ENCODE measurements at places on chromosomes 5 and 9.
A peak's percentile ranks its signal among the peaks of the same experiment; 100 is the strongest.

DNA sequence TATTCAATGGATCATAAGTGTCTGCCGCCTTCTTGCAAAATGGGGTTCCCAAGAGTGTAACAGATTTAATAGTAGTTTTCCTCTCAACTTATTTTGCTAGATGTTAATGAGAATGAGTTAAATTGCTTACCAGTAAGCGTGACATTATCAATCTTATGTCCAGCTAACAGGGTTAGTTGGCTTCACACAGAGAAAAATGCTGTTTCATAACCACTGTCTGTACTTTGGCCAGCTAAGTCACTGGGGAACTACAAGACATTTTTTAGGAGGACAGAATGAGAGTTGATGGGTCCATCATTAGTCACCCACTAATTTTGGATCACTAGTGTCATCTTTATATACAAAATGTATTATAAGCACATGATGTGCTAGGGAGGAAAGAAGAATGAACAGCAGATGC is 1.4 kb downstream of the CDC37L1 start:
- no peak for DNase-seq

GRCh38 chr9:122402403-122402871 is 31.6 kb downstream of the PTGS1 start:
- no peak for DNase-seq

DNA sequence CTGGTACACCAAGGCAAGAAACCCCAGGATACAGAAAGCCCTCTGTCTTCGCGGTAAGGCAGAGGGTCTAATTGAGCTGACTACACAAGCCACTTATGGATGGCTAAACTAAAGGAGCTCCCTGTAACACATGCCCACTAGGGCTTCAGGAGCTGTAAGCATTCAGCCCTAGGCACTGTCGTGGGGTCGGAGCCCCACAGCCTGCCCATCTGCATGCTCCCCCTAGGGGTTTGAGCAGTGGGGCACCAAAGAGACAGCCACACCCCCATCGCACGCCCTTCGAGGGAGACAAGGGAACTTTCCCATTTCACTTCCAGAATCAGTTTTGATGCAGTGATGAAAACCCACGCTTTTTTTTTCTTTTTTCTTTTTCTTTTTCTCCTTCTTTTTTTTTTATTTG is 11.0 kb upstream of the MTMR12 start:
- no peak for DNase-seq

DNA sequence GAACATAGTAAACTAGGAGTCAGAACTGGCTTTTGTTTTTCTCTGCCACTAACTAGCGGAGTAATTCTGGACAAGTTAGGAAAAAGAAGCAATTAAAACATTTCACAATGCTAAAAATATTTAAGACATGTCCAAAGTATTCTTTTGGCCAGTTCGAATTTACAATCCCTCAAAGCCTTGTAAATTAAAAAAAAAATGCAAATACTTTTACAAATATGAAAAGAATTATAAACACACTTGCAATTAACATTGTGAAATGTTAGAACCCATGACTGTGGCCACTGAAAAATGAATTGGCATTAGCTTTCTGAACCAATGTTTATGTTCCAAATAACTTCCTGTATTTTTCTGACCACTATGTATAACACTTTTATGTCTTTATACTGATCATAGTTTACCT is 2.2 kb downstream of the RAD1 start:
- DNase-seq = no peak

DNA sequence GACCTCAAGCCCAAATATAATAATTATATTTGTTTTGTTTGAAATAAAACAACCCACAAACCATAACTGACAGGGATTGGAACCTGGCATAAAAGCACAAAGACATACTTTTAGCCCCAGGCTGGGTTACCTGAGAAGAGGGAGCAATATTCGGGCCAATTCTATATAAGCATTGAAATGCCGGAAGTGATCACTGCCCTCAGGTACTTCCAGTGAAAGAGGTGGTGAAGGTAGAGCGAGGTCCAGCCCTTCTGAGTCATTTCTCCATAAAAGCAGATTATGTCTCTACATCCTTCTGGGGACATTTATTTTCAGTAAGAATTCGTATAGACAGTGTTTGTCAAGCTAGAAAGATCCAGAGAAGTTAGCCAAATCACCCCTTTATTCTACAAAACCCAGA is 59.6 kb downstream of the GCNT4 start:
- DNase-seq = no peak

DNA sequence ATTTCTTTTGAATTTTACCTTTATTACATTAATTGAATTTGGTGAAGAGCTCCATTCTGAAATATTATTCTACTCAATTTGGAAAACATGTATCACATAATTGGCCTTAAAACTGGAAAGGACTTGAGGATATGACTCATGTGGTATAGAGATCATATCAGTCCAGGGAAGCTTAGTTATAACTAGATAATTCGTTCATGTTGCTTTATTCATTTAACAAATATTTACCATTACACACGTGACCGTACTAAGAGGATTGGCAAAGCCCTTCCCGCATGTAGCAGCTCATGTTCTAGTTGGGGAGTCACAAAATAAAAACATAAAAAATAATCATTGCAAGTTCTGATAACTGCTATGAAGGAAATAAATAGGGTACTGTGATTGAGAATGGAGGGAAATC is 1816.5 kb downstream of the MAT2B start:
- no peak for DNase-seq

DNA sequence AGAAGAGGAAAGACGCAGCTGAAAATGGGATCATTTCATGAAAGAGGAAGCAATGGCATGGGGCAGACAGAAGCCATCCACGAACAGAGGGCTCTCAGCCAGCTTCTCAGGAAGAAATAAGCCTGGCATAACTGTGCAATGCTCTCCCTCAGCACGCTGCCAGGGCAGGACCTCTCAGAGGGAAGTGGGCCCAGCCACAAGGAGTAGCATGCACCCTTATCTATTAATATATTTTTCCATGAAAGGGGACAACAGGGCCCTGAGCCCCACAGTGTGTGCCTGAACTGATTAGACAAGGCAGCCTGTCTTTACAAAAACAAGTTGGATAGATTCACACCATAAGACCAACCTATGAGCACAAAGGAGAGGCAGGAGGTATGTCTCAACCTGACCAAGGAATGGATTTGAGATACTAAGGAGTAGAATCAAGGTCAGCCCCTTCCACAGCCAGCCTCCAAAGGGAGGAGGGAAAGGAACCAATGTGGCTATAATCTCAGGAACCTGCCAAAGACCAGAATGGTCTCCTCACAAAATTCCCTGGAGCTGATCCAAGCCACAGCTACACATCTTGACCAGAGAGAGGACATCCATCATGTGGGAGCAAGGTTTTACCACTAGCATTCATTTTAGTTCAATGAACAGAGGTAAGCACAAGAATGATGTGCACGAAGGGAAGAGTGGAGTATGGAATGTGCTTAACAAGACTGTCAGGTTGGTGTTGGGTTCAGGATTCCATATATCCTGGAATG is 154.8 kb downstream of the SIL1 start:
- DNase-seq = no peak

DNA sequence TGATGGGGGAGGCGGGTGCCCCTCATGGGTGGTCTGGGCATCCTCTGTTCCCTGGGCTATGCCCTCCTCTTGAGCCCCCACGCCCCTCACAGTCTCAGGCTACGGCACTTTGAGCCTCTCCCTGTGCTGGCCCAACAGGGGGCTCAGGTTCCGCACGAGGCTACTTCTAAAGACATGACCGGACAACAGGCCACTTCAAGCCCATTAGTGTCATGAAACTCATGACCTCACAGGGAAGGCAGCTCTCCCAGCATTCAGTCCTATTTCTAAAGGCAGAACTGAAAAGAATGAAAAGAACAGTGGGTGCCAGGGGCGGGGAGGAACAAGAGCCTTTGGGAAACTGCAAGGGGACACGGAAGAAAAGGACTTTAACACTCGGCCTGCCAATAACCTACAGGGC is 45.0 kb downstream of the COL23A1 start:
- DNase-seq = no peak

GRCh38 chr5:13739479-13739878 is 205.0 kb downstream of the DNAH5 start:
- DNase-seq = no peak

DNA sequence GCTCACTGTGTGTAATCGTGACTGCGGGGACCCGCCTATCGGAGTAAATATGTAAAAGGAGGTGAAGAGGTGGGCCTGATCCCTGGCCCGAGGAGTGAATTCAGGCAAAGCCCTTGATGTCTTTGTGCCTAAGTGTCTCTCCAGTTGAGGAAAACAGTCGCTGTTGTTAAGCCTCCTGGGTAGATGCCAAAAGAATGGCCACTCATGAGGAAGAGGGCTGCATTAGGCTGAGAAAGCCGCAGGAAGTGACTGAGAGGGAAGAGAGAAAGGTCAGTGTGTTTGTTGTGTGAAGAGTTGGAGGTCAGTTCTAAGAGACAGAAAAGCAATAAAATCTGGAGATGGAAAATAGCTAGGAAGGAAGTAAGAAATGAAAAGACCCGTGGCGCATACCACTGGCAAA is 35.8 kb upstream of the PIP5K1B start:
- DNase-seq = no peak

- DNase-seq = no peak
Observed at GRCh38 chr5:126523818-126524510, 71.1 kb downstream of the ALDH7A1 start.

DNA sequence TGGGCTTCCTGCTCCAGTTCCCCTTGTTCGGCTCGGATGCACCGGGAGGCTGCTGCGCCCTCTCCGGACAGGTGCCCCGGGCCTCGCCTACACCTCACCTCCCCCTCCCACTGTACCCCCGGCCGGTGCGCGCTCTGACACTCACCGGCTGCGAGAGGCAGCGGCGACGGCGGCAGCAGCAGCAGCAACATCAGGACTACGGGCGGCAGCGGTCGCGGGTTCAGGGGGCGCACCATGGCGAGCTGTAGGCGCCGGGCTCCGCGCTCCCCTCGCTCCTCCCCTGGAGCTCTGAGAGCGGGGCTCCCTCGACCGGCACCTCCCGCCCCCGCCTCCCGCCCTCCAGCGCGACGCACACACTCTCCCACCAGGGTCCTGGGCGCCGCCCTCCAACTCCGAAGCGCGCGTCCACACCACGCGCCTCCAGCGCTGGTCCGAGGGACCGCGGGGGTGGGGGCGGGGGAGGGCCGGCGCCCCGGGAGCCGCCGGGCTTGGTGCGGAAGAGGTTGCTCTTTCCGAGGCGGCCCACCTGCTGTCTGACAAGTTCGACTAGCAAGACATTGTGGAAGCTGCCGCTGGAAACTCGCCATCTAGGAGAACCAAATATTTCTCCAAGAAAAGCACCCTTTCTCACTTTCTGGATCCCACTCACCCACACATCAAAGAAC is at the start of gene GFRA3:
TSS of gene GFRA3 (minus strand) at position 433 of the 665 bp plus-strand sequence. CDS start at position 236, 197 bp downstream.
- peak; percentile 47 for DNase-seq

DNA sequence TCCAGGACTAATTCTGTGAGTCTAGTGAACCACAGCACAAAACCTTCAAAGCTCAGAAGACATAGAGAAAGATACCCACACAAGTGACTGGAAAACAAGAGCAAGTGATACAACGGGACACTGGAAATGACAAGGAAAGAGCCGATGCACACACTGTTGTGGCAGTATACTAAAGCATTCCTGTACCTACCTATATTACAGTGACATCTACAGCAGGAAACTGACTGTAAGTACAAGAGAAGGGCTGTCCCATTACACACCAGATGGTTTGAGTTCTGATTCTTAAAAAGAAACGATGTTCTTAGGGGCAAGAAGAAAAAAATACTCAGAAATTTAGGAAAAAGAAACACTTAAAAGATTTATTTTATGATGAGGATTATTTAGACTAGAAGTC is 18.5 kb downstream of the TMEM245 start:
- DNase-seq = no peak

DNA sequence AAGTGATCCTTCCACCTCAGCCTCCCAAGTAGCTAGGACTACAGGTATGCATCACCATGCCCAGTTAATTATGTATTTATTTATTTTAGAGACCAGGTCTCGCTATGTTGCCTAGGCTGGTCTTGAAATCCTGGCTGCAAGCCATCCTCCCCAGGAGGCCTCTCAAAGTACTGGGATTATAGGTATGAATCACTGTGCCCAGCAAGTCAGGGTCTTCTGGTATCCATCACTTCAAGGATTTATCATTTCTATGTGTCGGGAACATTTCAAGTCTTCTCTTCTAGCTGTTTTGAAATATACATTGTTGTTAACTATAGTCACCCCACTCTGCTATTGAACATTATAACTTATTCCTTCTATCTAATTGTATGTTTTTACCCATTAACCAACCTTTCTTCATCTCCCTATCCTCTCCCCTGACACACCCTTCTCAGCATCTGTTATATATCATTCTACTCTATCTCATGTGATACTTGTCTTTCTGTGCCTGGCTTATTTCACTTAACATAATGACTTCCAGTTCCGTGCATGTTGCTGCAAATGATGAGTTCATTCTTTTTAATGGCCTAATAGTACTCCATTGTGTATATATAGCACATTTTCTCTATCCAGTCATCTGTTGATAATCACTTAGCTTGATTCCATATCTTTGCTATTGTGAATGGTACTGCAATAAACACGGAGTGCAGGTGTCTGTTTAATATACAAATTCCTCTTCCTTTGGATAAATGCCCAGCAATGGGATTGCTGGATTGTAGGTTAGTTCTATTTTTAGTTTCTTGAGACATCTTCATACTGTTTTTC is 26.4 kb downstream of the UTP15 start:
- DNase-seq = no peak

- no peak for DNase-seq
Observed at GRCh38 chr5:78591138-78591612, 57.4 kb downstream of the LHFPL2 start.

DNA sequence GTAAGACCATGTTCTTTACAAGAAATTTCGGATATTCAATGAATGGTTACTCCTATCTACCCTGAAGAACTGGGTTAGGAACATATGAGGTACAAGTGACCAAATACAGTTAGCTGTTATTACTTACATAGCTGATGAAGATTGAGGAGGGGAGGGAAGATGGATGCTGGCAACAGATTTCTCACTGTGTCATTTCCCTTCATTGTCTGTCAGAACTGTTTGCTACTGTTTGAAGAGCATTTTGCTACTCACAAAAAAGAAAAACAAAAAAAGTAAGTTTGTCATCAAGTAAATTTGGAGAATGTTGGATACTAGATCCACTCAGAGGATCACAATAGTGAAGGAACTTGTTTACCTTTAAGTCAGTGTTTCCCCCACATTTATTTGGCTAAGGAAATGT is 53.7 kb downstream of the ENC1 start:
- DNase-seq = no peak

DNA sequence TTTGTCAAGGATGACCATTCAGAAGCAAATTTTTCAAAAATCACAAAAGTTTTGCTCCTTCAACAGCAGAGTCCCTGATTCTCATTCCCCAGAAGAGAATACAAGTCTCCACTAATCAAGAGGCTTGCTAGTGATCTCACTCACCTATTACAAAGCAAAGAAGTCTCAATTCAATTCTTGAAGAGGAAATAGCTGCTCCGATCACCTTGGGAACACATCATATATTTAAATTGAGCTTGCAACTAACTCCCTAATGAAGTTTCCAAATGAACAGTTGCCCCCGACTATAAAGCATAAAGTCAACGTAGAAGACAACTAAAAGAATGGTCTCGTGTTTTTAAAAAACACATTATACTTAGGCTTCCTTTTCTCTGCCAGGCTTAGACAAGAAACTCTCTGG is 1.6 kb downstream of the LIFR start:
- no peak for DNase-seq

DNA sequence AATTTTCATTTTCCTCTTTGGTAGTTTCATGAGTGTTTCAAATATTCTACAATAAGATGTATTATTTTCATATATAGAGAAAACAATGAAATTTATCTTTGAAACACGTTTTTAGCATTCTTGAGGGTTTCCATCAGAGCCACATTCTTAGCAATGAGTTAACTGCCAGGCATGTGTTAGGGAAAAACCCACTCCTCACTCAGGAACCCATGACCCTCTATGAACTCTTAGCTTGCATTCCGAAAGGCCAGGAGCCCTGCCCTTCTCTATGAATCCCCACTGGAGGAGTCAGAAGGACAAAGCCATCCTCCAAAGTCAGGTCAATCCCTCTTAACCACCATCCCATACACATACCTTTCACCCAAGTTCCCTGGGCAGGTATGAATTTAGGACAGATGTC is 57.5 kb downstream of the ADAMTS12 start:
- DNase-seq = no peak
